ENCODE measurements at places on chromosomes 11 and 22.

- DNase-seq: no peak
These were observed 8.2 kb downstream of the UBASH3B start for GRCh38 chr11:122663764-122664163.

- no peak for DNase-seq
These were observed 7.5 kb upstream of the SREBF2 start for GRCh38 chr22:41825376-41825775.

DNA sequence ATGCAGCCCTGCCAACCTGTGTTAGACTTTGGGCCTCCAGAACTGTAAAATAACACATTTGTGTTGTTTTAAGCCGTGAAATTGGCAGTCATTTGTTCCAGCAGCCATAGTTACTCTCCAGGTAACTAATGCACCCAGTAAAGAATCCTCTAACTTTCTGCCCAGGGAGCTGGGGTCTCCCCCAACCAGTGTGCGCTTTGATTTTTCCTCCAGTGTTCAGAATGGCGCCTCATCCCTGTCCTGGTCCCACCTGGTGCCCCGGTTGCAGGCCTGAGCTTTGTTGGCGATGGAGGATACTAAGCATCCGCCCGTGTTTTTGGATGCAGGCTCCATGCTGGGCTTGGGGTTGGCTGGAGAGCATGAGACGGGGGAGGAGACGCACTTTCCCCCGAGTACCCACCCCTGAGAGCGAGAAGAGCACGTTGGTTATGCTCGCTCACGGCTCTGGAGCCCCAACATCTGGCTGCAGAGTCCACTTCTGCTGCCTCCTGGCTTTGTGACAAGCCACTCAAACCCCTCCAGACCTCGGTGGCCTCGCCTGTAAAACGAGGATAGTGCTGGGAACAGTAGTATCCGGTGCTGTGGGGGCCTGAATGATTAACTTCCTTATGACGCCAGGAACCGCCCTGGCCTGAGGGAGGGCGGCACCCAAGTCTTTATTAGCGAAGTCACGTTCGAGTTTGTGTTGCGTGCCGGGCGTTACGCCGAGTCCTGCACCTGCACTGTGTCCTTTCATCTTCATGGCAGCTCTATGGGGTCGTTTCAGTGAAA lies 25.8 kb downstream of the MRGPRD start:
- DNase-seq: no peak

- no peak for DNase-seq
These were observed 38.5 kb downstream of the GAB2 start for GRCh38 chr11:78379039-78379670.

DNA sequence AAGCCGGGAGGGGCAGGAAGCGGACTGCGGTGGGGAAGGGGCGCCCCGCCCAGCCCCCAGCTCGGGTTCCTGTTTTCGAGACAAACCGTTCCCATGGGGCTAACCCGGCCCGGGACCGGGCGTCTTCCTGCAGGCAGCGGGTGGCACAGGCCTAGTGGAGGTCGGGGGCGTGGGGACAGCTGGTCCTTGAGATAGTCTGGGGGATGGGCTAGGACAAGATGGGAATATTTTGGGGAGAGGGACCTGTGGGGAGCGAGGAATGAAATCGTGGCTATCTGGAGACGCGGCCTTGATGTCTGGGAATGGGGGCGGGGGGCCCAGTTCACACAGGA lies 1.2 kb upstream of the RASGRP2 start:
- no peak for DNase-seq

DNA sequence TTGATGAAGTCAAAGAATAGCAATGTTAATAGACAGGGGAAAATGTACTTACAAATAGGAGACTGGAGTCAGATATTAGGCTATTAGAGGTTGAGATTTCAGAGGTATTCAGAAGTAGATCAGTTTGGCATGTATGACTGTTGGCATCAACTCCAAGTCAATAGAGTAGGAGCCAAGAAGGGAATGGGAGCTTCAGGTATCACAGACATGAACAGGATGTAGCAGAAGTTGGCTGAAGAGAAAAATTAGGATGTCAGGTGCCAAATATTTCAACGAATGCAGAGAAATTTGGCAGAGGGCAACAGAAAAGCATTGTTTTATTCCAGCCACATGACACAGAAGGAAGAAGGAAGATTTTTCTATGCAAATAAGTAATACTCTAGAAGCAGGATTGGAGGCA lies 69.7 kb downstream of the GLYATL1 start:
- DNase-seq: no peak

DNA sequence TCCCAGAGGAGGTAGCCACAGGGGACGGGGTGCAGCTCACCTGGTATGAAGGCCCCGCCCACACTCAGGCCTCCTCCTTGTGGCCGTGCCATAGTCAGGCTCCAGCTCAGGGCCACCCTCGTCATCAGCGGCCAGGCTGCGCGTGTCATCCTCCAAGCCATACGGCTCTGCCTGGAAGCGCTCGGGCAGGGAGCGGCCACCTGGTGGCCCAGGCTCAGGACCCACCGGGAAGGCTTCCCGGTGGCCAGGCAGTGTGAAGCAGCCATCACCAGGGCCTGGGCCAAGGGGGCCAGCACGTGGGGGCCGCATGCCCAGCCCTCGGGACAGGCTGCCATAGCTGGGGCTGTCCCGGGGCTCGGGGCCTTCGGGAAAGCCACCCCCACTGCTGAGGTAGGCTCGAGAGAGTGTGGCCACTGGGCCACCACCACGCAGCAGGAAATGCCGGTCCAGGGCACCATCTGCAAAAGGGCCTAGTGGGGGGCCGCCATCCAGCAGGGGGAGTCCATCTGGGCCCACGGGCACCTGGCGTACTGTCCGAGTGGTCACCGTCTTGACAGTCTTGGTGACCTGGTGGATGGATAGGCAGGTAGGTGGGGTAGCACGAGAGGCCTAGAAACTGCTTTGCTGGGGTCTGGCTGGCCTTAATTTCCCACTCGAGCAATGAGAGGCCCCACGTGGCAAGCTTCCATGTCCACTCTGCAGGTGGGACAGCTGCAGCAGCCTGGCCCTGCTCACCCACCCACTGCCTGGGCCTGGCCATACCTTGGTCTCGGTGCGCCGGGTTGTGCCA lies 35.3 kb downstream of the ARVCF start:
- DNase-seq: no peak

GRCh38 chr11:21307874-21308273 lies 638.5 kb downstream of the NELL1 start:
- no peak for DNase-seq

DNA sequence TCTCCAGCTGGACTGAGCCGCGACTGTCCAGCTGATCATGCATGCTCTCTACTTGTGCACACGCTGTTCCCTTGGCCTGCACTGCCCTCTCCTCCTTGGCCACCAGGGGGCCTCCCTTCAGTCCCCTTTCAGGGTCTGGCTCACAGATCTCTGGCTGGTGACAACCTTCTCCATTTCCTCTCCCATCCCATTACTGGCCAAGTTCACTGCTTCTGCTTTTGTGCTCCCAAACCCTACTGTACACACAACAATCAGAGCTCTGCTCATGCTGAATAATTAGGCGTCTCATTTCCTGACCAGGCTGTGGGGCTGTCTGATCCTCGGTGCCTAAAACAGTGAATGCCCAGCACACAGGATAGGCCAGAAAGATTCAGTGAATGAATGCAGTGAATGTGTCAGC lies 224.0 kb upstream of the NARS2 start:
- DNase-seq: no peak

- no peak for DNase-seq
These were observed 691.6 kb downstream of the NTM start for GRCh38 chr11:132062031-132062430.

GRCh38 chr11:42657169-42657568 lies 654.6 kb upstream of the API5 start:
- DNase-seq: no peak

DNA sequence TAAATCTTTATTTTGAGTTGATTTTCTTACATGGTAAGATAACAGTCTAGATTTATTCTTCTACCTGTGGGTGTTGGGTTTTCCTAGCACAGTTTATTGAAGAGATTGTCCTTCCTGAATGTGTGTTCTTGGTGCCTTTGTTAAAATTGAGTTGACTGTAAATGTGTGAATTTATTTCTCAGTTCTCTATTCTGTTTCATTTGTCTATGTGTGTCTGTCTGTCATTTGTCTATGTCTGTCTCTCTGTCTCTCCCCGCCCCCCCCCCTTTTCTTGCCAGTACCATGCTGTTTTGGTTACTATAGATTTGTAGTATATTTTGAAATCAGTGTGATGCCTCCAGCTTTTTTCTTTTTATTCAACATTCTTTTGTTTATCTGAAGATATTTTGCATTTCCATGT lies 114.7 kb upstream of the SERPIND1 start:
- no peak for DNase-seq

- no peak for DNase-seq
These were observed 224.6 kb downstream of the MN1 start for GRCh38 chr22:27576815-27577573.

DNA sequence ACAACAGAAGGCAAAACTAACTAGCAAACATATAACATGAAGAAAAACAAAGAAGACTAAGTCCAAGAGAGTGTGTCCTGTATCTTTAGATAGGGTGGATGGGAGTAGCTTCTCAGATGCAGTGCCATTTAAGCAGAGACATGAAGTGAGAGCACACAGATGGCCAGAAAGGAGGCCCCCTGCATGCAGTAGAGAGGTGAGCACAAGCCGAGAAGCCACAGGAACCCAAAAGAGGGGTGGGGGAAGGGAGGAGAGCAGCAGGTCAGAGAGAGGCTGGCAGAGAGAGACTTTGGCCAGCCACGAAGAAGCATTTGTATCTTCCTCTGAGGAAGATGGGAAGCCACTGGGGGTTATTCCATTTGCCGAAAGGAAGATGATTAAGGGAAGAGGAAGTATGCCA lies 86.7 kb downstream of the NTM start:
- DNase-seq: no peak

GRCh38 chr22:33526434-33527107 lies 393.7 kb downstream of the LARGE1 start:
- no peak for DNase-seq

DNA sequence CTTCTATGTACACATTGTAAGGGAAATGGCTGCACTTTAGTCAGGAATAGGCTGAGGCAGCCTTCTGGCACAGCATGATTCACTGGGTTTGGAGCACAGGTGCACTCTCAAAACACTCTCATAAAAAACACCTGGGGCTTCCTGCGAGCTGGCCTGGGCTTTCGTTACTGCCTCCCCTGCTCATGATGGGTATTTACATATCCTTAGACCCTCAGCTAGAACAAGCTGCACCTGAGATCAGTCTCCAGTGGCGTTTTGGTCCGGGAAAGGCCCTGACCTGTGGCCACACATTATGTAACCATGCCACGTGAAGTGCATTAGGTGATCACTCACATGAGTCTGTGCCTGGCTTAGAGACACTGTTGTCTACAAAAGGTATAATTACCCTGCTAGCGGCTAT lies 321.7 kb downstream of the TMEM135 start:
- DNase-seq: no peak

DNA sequence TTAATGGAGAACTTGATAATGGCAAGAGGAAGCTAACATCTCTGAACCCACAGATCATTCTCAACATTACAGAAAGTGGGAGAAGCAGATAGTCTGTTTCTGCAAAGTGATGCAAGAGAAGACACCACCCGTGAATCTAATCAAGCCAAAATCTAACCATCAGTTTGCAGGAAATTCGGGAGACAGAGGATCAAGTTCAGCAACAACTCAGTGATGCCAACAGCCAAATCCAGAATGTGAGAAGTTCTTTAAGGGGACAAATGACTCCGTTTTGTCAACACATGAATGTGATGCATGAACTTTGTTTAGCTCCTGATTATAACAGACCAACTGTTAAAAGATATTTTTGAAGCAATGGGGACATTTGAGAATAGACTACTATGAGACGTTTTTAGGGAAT lies 95.2 kb upstream of the LDLRAD3 start:
- DNase-seq: no peak

DNA sequence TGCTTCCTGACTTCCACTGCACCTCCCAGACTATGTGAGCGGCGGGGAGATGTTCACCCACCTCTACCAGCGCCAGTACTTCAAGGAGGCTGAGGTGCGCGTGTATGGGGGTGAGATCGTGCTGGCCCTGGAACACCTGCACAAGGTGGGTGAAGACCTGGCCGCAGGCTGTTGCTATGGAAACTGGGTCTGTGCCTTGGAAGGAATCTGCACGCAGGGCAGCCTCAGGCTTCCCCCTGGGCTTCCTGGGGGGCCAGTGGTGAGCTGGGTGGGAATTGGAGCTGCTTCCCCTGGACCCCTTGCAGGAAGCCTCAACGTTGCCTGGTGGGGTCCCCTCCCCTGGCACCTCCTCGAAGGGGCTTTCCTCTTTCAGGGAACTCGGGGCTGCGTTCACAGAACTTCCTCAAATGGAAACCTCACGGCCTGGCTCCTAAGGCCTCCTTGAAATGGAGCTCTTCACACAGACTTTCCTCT lies 1.5 kb downstream of the RPS6KA4 start:
- no peak for DNase-seq
